ENCODE measurements at places on chromosomes 16 and 17.

GRCh38 chr16:72983728-72984350 is 64.1 kb downstream of the ZFHX3 start:
- DNase-seq, result no peak

GRCh38 chr16:70252355-70252988 is 732 bp upstream of the EXOSC6 start:
- no peak for DNase-seq

DNA sequence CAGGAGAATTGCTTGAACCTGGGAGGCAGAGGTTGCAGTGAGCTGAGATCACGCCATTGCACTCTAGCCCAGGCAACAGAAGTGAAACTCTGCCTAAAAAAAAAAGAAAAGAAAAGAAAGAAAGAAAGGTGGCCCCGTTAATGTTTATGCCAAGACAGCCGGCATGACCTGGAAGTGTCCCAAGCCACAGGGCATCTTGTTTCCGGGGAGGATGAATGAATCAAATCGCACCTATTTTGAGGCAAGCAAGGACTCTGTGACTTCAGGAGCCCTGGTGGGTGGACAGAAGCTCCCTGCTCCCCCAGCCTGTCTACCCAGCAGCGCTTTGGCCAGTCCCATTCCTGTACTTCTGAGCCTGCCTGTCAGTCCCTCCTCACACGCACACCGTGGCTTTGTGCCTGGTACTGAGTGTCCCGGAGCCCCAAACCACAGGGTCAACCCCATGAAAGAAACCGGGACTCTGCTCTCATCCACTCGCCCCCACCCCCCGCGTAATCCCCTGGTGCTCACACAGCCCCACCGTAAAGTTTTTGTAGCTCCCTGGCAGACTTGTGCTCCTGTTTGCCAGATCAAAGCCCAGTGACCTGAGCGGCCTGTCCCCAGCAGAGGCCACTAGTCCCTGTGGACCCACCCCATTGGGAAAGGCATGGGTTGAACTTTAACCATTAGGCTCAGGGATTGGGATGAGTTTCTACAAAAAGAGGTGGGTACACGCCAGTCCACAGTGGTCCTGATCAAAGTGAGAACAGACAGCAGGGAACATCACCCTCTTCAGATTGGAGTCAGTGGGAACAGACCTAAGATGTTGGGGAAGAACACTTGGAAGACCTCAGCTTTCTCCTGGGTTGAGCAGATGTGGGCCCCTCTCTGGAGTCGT is 19.3 kb downstream of the CD2BP2 start:
- no peak for DNase-seq

- DNase-seq, result no peak
Observed at GRCh38 chr17:9522074-9522473, 53.5 kb downstream of the STX8 start.

GRCh38 chr17:17289086-17289485 is 8.0 kb upstream of the COPS3 start:
- no peak for DNase-seq

- DNase-seq, result no peak
Observed at GRCh38 chr16:26857371-26857770, 209.4 kb upstream of the C16orf82 start.

- DNase-seq, result no peak
Observed at GRCh38 chr17:7477392-7478275, 1.8 kb downstream of the ZBTB4 start.

- DNase-seq, result no peak
Observed at GRCh38 chr16:883781-884180, 83.2 kb upstream of the GNG13 start.

DNA sequence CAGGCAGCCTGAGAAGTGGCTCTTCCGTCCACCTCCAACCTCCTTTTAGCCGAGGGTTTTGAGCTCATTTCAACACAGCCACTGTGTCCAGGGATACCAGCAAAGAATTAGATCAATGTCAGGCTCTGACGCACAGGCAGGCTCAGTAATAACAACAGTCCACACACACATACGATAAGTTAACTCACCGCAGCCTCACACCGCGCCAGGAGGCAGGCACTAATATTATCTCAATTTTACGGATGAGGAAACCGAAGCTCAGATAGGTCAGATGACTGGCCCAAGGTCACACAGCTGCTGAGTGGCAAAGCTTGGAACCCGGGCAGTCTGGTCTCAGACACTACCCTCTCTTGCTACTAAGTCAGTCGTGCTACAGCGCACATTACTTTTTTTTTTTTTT is 22.9 kb downstream of the ABR start:
- no peak for DNase-seq

DNA sequence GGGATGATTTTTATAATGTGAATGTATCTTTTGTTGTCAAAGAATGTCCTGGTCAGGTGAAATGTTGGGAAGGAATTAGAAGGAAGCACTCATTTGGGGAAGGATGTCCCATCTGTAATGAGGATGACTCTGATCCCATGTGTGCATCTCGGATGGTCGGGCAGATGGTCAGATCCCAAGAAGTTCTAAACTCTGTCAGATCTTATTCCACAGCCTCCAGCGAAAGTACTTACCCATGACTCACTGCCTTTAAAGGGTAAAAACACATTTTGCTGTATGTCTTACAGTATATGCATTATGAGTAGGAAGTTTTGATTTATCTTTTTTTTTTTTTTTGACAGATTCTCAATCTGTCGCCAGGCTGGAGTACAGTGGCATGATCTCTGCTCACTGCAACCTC is 548 bp upstream of the KRTAP4-11 start:
- DNase-seq, result no peak

- no peak for DNase-seq
Observed at GRCh38 chr17:72189768-72190593, 69.2 kb downstream of the SOX9 start.

- DNase-seq, result no peak
Observed at GRCh38 chr16:72099377-72099818, 5.8 kb downstream of the DHX38 start.

DNA sequence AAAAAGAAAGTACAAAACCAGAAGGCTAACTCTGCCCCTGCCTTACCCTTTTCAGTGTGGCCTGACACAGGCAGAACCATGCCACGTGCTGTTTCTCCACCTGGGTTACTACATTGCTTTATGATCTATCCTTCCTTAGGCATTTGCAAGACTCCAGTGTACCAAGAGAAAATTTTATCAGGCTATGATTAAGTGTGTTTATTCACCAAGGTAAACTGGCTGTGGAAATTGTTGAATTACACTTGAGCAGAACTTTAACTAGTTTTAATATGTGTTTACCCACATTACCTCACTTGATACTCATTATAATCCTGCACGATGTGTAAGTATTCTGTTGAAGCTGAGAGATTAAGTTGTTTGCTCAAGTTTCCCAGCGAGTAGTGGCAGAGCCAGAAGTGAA is 129.7 kb upstream of the MYOCD start:
- DNase-seq, result no peak

- DNase-seq, result no peak
Observed at GRCh38 chr17:79211061-79211770, 136.6 kb downstream of the ENGASE start.

- no peak for DNase-seq
Observed at GRCh38 chr16:18783430-18784341, 6.4 kb downstream of the RPS15A start.

DNA sequence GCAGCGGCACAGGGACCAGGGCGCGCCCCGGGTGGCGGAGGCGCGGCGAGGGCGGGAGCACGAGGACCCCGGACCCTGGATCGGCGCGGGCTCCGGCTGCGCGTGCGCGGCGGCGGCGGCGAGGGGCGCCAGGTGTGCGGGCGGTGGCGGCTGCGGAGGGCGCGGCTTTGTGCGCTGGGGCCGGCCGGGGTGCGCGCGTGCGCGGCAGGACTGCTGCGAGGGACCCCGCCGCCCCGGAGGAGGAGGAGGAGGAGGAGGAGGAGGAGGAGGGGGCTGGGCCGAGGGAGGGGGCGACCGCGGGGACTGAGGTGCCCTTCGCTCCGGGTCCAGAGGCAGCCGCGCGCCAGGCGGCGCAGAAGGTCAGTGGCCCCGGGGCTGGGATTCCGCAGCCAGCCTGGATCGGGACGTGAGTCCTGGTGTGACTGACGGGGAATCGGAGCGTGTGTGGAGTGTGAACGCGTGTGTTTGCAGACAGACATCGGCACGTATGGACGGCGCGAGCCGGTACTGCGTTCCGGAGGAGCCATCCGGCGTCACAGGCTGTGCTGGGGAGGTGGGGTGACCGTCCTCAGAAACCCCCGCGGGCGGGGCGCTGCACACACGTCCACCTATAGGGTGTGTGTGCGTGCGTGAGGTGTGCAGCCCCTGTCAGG is 19.5 kb upstream of the RAP1GAP2 start:
- DNase-seq, result no peak

GRCh38 chr17:77619851-77620250 is 338.7 kb upstream of the TNRC6C start:
- no peak for DNase-seq

DNA sequence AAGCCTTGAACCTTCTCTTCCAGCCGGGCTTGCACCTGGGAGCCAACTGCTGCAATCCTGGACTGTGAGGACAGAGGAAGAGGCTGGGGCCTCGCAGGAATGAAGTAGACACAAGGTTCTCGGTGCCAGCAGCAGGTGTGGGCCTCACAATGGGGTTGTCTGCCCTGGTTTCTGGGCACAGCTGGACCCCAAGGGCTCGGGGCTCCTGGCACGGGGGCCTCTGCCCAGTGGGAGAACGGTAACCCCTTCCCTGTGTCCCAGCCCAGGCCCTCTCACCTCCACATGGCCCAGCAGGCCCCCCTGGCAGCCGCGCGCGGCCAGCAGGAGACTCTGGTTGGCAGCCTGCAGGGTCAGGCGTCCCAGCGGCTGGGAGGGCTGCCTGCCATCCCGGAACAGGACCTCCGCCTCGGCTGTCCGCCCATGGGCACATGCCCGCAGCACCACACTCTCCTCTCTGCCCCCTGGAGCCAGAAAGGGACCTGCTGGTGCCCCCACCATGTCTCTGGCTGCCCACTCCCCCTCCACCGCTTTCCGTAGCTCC is 46.9 kb downstream of the RMI2 start:
- DNase-seq, result no peak

DNA sequence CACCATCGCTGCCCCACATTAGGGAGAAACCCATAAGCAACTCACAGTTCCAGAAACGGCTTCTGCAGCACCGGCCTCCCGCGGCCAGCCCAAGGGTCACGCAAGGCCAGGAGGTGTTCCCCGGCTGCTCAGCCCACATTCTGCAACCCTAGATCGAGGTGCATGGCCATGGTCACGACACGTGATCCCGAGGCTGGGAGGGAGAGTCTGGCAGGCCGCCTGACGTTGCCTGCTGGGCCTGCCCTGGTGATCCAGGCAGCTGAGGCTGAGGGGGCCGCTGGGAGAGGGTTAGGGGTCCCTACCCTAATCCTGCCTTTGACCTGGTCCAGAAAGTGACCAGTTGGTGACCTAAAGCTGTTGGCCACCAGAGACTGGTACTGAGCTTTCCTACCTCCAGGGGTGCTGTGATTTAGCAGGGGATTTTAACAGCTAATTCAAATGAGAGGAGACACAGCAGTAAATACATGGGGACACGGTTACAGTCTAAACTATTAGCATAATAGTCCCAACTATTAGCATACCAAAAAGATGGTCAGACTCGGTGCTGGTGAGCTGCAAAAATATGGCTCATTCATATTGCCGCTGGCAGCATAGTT is 97.4 kb upstream of the CIBAR2 start:
- DNase-seq, result no peak

DNA sequence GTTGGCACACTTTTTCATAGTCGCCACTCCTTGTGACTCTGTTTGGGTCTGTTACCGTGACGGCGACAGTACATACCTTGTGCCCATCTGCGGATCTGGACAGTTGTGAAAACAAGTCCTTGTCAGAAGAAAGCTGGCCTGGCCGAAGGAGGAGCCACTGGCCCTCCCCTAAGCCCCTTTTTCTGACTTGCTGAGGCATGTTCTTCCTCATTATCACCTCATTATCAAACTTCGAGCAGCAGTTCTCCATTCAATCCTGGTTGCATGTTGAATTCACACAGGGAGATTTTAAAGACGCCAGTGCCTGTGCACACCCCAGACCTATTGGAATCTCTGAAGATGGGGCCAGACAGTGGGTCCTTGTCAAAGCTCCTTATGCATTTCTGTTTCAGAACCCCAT is 61.1 kb downstream of the CYLD start:
- DNase-seq, result no peak

DNA sequence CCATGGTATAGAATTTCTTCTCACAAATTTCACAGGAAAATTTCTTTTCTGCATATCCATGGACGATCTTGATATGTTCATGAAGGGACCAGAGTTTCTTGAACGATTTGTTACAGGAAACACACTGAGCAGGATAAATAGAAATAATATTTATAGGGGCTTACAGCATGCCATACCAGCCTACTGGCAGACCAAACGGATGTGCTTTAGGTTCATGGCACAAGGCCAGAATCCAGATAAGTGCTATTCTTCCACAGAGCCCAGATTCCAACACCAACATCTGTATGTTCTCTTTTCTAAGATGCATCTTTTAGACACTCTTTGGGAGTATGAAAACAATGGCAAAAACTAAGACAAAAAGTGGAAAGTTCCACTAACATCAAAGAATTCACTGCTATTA is 49.3 kb downstream of the ZNF652 start:
- DNase-seq, result no peak

DNA sequence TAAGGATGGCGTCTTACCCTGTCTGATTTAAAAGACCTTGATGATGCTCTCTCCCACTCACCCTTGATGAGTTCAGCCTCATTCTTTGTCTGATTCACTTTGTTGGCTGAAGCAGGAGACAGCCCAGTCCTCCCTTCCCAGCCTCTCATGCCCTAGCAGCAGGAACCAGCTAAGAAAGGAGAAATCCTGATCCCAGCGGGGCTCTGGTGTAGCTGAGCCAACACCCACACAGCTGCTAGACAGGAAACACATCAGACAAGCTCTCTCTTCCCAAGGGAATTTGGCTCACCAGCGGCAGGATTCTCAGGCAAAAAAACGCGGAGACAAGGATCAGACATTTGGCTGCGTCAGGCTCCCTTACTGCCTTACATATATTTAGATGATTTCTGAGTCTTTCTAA is 211.5 kb downstream of the CDH11 start:
- no peak for DNase-seq

DNA sequence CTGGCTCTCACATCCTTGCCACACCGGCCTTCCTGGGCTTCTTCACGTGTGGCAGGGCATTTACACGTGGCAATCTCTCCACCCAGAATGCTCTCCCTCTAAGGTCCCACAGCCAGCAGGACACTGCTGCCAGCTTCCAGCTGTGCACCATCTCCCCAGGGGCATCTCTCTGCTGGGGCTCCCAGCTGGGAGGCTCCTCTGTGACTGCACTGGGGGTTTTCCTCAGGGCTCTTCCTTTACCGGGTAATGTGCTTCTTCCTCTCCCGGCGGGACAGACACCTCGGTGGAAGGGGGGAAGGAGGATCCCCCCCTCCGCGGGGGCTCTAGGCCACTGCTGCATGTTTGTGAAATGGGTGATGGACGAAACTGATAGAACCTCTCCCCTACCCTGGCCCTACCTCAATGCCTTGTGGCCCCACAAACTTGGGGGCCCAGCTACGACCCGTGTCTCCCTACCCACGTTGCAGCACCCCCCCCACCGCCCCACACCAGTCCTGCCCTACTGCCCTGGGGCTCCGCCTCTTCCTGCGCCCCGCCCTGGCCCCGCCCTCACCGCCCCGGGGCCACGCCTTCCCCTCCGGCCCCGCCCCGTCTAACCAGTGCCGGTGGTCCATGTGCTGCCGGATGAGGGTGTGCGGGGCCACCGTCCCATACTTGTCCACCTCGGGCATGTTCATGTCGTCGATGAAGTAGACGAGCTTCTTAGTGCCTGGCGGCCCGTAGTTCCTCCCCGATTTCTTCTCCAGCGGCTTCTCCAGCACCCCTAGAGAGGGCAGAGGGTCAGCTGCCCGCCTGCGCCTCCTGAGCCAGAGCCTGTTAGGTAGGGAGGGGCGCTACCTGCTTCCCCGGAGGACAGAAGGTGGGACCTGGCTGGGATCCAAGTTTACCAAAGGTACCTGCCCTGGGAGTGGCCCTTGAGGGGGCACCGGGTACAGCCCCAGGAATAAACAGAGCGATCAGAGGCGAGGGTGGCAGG is 92.6 kb downstream of the DNAH17 start:
- DNase-seq, result peak; percentile 60

Data from activated T-helper 1 cell treated with Interleukin-2 at 50 U/mL for 16 hours (primary cell).